Epithelial cell of prostate (primary cell): ENCODE measurements at places on chromosomes 5 and 9.

DNA sequence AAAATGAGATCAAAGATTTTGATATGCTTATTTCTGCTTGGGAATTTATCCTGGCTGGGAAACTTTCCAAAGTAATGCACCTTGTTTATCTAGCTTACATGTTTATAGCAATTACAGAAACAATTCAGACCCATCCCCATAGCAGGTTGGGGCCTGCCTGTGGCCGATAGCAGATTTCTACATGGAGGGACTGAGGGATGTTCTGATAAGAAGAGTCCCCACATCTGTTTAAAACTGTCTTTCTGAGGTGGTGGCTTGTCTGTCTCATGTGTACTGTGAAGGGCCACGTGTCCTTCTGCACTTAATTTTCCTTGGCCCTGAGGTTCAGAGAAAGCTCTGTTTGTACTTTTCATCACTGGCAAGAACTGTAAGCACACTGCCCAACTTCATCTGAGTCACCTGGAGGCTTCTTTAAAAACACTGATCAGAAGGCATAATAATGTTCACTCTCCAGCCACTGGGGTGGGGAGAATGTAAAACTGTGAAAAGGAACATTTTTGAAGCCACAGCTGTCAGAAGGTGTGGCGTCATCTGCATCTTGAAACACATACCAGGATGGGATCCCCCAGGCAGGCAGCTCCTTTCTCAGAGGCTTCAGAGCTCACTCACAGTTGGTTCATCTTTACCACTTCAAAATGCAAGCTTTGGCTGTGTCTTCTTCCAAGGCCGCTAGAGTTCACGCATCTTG is 80.3 kb downstream of the MAP1B start:
- DNase-seq, result no peak

GRCh38 chr5:58827463-58827862 is 244.6 kb downstream of the RAB3C start:
- DNase-seq, result no peak

DNA sequence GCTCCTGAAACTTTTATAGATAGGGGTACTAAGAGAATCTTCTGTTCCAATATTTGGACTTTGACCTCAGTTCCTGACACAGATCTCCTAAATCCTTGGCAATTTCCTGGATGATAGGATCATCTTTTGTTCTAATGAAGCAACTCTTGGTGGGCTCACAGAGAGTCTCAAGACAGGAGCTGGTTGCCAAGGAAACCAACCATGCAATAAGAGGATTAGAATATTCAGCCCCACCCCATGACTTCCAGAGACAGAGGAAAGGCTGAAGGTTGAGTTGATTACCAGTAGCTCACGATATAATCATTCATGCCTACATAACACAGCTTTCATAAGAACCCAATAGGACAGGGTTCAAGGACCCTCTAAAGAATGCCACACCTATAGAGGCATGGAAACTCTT is 2050.2 kb upstream of the CDH6 start:
- DNase-seq, result no peak

GRCh38 chr9:13141629-13142028 is 137.9 kb downstream of the MPDZ start:
- no peak for DNase-seq
